ENCODE measurements at places on chromosomes 7 and 10.

GRCh38 chr10:126042354-126042753, 146.0 kb downstream of the FANK1 start:
- no peak for DNase-seq

GRCh38 chr7:137544453-137545058, 201.0 kb upstream of the PTN start:
- no peak for DNase-seq

DNA sequence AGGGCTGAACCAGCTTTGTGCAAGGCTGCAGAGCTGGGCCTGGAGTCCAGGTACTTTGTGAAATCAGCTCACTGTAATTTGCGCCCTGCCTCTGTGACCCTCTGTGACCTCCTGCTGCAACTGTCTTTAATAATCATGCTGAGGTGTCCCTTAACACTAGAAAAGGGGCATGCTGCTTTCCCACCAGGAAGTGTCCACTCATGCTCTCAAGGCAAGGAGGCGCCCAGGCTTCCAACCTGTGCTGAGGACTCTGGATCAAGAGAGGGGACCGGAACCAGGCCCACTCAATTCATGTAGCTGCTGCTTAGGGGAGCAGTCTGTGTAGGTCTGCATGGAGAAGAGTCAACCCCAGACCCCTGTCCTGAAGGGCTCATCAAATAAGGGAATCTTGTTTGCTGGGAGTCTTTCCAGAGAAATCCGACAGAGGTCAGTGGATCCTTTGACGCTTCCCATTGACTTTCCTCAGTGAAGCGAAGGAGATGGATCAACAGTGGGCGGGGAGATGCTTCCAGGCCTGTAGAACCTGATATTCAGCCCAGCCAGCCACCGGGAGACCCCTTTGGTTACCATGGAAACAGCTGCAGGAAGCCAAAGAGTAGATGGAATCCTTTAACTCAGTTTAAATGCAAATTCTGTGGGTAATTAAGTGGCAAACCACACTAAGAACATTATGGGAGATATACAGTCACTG, 945.9 kb downstream of the GRID1 start:
- DNase-seq = no peak

- no peak for DNase-seq
Observed at GRCh38 chr7:83211685-83212084, 49.0 kb upstream of the PCLO start.

DNA sequence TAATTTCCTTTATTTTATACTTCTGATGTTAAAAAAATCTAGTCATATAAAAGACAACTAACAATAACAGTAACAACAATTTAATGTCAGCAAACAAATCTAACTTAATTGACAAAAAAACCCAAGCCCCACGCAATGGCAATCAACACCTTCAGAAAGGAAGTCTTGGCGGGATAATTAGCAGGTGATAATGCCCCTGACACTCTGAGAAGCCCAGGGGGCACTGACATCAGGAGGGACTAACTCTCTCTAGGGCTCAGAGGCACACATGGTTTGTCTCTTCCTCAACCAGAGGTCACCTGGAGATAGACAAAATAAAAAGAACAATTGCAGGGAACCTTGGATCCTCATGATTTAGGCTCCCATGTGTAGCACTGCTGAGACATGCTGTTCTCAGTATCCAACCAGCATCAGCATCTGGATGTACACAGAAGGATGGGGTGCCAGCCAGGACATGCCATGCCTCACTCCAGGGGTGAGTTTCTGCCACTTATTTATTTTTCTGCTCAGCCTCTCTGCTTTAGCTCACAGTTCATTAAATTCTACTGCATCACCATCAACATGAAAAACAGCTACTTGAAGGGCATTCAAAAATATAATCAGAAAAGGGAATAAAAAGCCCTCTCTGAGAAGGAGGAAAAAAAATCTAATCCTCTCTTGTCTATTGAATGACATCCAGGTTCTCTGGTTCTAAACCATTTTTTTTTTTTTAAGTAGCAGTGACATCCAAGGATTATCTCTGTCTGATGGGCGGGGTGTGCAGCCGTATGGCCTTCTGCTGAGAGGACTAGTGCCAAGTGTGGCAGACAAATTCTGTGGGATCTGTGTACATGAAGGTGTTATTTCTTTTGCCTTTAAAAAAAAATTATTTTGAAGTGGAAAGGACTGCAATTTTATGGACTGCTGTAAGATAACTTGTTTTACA, 96.3 kb downstream of the ATXN7L1 start:
- no peak for DNase-seq

DNA sequence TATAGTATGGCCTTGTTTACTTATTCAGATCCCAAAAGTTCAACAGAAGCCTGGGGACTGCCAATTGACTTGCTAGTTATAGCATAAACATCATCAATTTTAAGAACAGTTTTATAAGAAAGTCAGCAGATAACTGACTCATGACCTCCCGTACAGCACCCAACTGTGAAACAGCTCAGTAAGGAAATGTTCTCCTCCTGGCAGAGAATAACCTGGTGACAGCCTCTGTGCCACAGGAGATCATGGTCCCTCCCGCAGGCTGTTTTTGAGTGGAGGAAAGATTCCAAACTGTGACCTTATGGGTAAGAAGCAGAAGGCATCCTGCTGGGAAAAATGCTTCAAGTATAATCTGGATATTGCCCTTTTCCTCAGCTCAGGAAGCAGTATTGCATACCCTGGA, 182.5 kb downstream of the SEMA3D start:
- no peak for DNase-seq
